ENCODE measurements at places on chromosomes 3 and 15.

DNA sequence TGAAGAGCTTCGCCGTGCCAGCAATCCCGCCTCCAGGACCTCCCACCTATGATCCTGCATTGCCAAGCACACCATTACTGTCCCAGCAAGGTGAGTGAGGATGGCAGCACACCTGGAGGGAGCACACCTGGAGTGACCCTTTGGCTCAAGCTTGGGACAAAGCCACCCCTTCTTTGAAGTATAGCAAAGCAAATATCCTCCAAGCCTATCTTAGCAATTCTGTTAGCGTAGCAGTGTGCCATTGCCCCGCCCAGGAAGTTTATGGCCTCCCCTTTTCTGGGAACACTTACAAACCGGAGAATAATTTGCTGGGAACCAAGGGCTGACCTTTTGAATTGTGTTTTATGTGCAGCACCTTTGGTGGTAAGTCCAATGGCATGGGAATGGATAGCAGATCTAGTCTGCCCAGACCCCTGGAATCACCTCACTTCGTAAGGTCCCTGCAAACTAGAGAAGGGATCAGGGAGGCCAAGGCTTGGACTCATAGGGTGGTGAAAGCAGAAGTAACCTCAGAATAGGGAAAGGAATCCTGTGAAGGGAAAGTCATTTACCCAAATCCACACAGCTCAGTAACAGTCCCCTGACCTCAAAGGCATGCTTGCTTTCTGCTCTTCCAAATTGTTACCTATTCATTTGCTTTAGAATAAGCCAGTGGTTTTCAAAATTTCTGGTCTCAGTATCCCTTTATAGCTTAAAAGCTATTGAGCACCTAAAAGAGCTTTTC is 70.1 kb downstream of the HCN4 start:
- DNase-seq: no peak

DNA sequence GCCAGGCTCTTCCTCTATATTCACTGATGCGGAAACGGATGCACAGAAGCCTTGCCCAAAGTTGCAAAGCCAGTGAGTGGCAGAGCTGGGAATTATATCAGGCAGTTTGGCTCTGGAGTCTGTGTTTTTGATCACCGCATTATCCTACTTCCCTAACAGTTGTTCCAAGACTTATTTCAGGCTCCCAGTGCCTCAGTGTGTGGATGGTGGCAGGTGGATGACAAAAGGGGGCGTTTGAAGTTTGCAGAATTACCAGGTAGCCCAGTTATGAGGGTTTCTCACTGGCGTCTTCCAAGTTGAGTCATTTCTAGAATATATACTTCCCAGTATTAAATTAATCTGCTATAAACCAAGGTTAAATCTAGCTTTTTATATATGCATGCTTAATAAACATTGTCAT is 81.0 kb downstream of the USP13 start:
- no peak for DNase-seq

DNA sequence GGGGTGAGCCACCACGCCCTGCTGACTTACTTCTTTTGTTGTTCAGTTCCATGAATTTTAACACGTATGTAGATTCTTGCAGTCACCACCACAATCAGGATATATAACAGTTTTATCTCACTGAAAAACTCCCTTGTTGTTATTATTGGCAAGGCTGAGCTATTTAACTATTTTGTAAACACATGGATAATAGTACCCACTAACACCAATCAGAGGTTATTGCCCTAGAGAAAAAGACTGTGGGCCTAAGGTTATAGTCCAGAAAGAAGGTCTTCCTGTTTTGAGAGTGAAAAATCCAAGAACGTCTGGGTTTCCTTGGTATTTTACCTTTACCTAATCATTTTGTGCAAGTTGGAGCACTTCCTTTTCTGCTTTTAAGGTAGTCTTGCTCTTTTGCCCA is 9.5 kb downstream of the ZWILCH start:
- no peak for DNase-seq

GRCh38 chr15:20351448-20351971 is 190.1 kb downstream of the GOLGA6L6 start:
- peak; percentile 61 for DNase-seq

DNA sequence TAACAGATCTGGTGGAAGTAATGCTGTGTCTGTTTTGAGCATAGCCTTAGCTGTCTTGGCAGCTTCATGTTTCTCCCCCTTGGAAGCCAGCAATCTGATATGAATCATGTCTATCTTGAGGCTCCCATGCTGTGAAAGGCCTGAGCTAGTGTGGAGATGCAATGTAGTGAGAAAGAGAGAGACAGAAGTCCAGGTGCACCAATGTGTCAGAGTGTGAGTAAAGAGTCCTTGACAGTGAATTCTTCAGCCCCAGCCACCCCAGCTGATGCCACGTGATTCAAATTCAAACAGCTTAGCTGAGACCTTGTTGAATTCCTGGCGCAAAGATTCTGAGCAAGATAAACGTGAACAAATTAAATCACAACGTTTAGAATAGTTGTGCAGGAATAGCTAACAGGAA is 704.2 kb downstream of the EDEM1 start:
- DNase-seq: no peak

DNA sequence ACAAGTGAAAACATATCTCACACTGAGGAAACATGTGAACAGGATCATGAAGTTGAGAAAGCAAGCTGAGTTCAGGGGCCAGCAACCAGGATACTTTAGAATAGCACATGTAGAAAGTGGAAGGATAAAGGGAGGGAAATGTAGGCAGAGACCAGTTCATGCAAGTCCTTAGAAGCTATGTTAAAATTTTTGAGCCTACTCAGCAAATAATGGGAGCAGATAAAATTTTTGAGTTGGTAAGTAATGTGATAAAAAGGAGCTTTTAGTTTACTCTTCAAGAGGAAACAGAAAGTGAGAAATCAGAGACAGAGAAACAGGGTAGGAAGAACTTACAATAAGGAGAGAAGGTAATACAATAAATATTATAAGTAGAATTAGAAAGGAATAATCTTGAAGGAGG is 105.6 kb upstream of the ZBTB20 start:
- DNase-seq: no peak

DNA sequence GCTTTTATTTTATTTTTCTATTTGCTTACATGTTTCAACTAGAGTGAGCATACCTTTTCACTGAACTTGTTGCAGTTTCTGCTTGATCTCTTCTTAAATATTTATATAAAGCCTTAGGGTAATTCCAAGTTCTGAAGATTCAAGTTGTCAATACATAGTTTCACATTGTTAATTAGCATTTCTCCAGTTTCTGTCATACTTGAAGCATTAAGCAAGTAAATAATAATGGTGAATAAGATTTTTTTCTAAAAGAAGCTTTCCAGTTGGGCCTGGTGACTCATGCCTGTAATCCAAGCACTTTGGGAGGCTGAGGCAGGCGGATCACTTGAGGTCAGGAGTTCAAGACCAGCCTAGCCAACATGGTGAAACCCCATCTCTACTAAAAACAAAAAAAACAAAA is 53.9 kb downstream of the CALML4 start:
- DNase-seq: no peak

- no peak for DNase-seq
Measured at GRCh38 chr15:25643120-25643519, 204.3 kb upstream of the UBE3A start.

GRCh38 chr3:49266410-49267095 is 10.5 kb downstream of the C3orf62 start:
- DNase-seq: no peak

DNA sequence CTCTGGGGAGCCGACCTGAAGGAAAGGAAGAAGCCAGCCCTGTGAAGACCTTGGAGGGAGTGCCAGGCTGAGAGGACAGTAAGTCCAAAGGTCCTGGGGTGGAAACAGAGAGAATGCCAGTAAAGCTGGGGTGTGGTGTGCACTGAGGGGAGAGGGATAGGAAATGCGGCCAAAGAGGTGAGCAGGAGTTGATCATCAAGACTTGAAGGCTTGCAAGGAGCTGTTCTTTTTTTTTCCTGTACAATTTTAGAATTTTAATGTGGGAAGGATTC is 73.8 kb downstream of the SYNPR start:
- no peak for DNase-seq

GRCh38 chr15:89371228-89372044 is 36.8 kb upstream of the POLG start:
- DNase-seq: no peak

- no peak for DNase-seq
Measured at GRCh38 chr15:37131621-37132020, 31.3 kb upstream of the MEIS2 start.

GRCh38 chr3:124829819-124830554 is 57.2 kb downstream of the ITGB5 start:
- DNase-seq: peak; percentile 43

All from islet precursor cell (in vitro differentiated cells).